Right ventricle myocardium superior (tissue), 1 donor: ENCODE measurements at places on chromosomes 2 and 18. TPM values are rescaled to one million over a fixed set of nuclear protein-coding genes. Genes with fewer than 3 reads are reported as not detected.

Gene SLC38A11
- 0.48 TPM for total RNA-seq

Gene ZSWIM2
- not detected for total RNA-seq

Gene RAX
- total RNA-seq = not detected

Gene ARL5A
- total RNA-seq = 57.5 TPM
